ENCODE measurements at places on chromosomes 11 and 22. TPM values are rescaled to one million over a fixed set of nuclear protein-coding genes. Genes with fewer than 3 reads are reported as not detected.

The F2 gene
- not detected for total RNA-seq

DNA sequence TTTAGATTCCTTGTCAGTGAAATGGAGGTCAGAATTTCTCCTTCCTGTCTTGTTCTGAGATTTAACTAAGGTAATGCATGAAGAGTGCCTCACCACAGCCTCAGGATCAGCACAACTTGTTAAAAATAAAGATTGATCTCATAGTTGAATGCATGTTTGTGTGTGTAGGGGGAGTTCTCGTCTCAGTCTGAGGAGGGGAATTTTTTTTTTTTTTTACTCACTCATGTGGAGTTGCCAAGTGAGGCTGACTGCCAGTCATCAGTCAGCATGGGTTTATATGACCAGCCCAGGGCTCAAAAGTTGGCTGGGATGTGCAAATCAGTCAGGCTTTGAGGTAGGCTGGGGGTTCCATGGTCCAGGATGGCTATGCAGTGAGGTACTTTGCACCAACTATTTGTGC, 113.2 kb downstream of the FANCF start:
- H3K27me3 ChIP-seq, result no peaks in the 10 kb centered on the region
- H3K27ac ChIP-seq, result no peak overlapping the region
- H3K4me1 ChIP-seq, result peaks cover 12% of the 10 kb centered on the region
- H3K36me3 ChIP-seq, result no peaks in the 10 kb centered on the region
- DNase-seq, result no peak
- no peak overlapping the region for H3K4me3 ChIP-seq

- peaks cover 24% of the 10 kb centered on the region for H3K4me1 ChIP-seq
- DNase-seq, result no peak
- no peak overlapping the region for H3K4me3 ChIP-seq
- H3K27me3 ChIP-seq, result no peaks in the 10 kb centered on the region
- H3K36me3 ChIP-seq, result no peaks in the 10 kb centered on the region
Measured at GRCh38 chr11:115605871-115606497, 101.8 kb upstream of the CADM1 start.

- no peaks in the 10 kb centered on the region for H3K4me1 ChIP-seq
- no peaks in the 10 kb centered on the region for H3K36me3 ChIP-seq
- H3K27me3 ChIP-seq, result no peaks in the 10 kb centered on the region
- no peak overlapping the region for H3K4me3 ChIP-seq
Measured at GRCh38 chr11:36187622-36188021, 101.6 kb downstream of the COMMD9 start.

The PIH1D2 gene
- 1.7 TPM for total RNA-seq

GRCh38 chr22:46192210-46192993, 42.1 kb downstream of the PPARA start:
- no peak overlapping the region for H3K4me3 ChIP-seq
- H3K4me1 ChIP-seq, result no peaks in the 10 kb centered on the region
- no peaks in the 10 kb centered on the region for H3K27me3 ChIP-seq
- peaks cover 15% of the 10 kb centered on the region for H3K36me3 ChIP-seq
- no peak for DNase-seq
- H3K27ac ChIP-seq, result no peak overlapping the region

DNA sequence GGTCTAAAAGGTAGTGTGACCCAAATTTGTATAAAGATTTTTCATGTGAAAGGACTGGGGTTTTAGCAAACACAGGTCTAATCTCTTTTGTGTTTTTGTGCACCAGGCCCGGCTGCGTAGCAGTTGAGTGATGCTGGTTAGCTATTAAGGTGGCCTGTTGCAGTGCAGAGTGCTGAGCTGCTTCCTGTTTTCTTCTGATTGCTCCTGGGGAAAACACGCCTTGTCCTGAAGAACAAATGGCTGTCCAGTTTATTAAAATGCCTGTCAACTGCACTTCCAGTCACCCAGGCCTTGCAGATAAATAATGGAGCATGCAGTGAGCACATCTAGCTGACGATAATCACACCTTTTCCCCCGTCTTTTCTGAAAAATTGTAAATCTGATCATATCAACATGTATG, 1.8 kb downstream of the SRSF8 start:
- H3K4me1 ChIP-seq, result no peaks in the 10 kb centered on the region
- peak overlapping the region; percentile 78 for H3K4me3 ChIP-seq
- peak overlapping the region; percentile 96 for H3K27ac ChIP-seq
- no peaks in the 10 kb centered on the region for H3K27me3 ChIP-seq
- peak; percentile 93 for DNase-seq
- no peaks in the 10 kb centered on the region for H3K36me3 ChIP-seq

GRCh38 chr11:23570828-23571227, 710.6 kb upstream of the CCDC179 start:
- no peak for DNase-seq
- H3K36me3 ChIP-seq, result no peaks in the 10 kb centered on the region
- H3K4me3 ChIP-seq, result no peak overlapping the region
- no peaks in the 10 kb centered on the region for H3K27me3 ChIP-seq
- no peak overlapping the region for H3K27ac ChIP-seq

DNA sequence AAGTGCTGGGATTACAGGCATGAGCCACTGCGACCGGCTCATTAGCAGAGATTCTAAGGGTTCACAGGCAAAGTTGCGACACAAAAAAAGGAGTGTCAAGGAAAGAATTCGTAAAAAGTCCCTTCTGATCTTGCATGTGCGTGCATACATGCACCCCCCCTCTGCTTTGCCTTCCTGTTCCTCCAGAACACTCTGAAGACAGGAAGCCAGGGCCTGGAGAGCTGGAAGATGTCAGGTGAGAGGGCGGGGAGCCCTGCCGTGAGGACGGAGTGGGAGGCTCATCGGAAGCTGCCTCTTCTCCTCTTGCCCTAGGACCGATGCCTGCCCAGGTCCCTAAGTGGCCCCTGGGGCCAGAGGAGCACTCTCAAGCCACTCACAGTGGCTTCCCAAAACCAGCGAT, 89.1 kb downstream of the LARGE1 start:
- no peak overlapping the region for H3K27ac ChIP-seq
- H3K4me3 ChIP-seq, result no peak overlapping the region
- DNase-seq, result no peak
- no peaks in the 10 kb centered on the region for H3K27me3 ChIP-seq

All from sigmoid colon (tissue), 7 donors.